Stimulated activated CD4-positive, alpha-beta T cell treated with anti-CD3 and anti-CD28 coated beads, Interleukin-15, amount 100 ng/mL, for 24 hours (primary cell): ENCODE measurements at places on chromosomes 16 and 17.

DNA sequence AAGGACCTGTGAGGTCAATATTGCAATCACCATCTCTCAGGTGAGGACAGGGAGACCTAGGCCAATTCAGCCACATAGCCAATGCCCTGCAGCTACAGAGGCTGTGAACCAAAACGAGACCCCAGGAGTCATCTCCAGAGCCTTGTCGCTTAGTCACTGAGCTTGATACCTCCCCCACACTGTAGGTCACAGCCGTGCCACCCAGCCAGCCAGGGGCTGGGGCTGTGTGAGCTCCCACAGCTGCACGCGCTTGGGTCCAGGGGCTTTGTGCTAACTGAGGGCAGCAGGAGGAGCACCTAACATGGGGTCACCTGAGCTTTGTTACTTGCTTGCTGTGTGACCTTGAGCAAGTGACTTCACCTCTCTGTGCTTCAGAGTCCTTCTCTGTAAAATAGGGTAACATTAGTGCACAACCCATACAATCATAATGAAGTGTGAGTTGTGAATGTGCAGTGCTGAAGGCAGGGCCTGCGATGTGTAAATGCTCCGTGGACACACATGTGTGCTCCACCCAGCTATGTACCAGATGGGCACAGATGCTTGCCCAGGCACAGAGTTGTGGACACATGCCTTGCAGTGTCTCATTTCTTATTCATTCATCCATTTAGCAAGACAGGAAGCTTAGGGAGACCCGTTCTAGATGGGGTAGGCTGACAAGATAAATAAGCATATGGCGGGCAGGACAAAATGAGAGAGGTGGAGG, 25.9 kb downstream of the SBK1 start:
- no peak for DNase-seq

DNA sequence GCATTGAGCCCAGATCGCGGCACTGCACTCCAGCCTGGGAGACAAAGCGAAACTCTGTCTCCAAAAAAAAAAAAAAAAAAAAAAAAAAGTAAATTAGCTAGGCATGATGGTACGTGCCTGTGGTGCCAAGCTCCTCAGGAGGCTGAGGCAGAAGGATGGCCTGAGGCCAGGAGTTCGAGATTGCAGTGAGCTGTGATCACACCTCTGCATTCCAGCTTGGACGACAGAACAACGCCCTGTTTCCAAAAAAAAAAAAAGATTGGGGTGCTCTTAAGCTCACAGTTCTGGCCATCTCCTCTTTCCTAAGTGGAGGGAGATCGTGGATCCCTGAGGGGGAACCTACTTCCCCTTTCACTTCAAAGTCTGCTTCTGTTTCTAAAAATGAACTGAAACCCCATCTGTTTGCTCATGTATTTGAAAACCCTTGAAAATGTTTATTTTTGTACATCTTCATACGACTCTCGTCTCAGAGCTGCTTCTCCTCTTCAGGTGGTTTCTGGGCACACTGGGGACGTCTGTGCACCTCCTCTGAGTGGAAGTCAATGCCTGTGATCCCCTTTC, 138.8 kb downstream of the PRKCA start:
- no peak for DNase-seq

GRCh38 chr17:77493901-77494663, 353.3 kb downstream of the SEC14L1 start:
- DNase-seq = no peak

DNA sequence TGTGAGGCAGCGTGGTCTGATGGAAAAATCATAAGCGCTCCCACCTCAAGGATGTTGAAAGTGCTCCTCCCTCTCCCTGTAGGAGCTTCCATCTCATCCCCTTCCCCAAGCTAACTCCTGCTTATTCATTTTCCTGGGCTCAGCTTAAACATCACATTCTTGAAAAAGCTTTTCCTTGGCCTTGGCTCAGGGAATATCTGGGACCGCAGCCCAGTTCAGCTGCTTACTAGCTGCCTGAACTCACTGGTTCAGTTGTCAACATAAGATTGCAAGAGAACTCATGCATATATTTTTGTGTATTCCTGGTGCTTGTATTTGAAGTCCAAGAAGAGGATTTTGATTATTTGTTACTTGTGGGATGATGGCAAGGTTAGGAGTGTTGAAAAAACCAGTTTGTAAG, 91.5 kb downstream of the UTP18 start:
- no peak for DNase-seq

GRCh38 chr16:84254062-84254461, 14.2 kb upstream of the KCNG4 start:
- no peak for DNase-seq

DNA sequence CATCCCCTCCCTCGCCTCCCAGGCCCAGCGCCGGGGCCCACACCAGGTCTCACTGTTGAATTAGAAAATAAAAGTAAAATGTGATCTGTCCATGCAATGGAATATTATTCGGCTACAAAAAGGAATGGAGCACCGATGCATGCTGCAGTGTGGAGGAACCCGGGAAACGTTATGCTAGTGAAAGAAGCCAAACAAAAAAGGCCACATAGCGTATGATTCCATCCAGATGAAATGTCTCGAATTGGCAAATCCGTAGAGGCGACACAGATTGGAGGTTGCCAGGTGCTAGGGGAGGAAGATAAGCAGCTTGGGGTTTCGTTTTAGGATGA, 972 bp upstream of the ADCY9 start:
- no peak for DNase-seq

GRCh38 chr17:62631936-62632924, 4.8 kb downstream of the MRC2 start:
- DNase-seq = no peak

DNA sequence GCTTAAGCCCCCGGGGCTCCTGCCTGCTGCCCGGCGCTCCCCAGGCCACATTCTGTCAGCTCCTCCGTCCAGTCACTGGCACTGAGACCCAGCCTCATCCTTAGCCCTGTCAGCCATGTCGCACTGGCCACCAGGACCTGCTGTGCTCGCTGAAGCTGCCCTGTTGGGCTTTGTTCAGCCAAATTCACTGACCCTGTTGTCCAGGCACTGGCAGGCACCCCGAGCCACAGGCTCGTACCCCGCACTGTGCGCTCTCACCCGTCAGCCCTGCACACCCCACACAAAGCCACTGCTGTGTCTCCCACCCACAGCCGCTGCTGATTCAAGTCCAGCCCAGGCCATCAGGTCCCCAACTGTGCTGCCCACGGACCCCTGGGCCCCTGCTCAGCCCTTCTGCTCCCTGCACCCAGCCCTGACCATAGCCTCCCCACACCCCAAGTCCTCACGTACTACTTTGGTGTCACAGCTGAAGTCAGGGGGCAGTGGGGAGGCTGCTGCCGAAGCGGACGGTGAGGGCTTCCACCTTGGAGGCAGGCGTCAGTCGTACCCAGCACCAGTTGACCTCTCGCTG, 131.5 kb upstream of the CHMP6 start:
- no peak for DNase-seq

- no peak for DNase-seq
Observed at GRCh38 chr17:40374821-40375498, 10.4 kb upstream of the GJD3 start.

DNA sequence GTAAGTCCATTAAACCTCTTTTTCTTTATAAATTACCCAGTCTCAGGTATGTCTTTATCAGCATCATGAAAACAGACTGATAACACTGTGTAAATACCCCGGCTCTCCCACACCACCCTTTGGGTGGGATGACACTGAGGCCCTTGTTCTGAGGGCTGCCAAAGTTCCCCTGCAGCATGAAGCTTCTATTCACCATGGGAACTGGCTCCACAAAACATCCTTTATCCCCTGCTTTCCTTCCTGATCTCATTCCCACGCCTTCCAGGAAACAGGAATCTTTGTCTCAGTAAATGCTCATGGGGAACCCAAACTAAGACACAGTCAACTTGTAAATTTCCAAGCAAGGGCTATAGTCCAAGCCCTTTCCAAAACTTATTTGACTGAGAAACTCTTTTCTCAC, 88.4 kb downstream of the ABCC12 start:
- no peak for DNase-seq

GRCh38 chr16:83109490-83110125, 482.8 kb downstream of the CDH13 start:
- DNase-seq = no peak

DNA sequence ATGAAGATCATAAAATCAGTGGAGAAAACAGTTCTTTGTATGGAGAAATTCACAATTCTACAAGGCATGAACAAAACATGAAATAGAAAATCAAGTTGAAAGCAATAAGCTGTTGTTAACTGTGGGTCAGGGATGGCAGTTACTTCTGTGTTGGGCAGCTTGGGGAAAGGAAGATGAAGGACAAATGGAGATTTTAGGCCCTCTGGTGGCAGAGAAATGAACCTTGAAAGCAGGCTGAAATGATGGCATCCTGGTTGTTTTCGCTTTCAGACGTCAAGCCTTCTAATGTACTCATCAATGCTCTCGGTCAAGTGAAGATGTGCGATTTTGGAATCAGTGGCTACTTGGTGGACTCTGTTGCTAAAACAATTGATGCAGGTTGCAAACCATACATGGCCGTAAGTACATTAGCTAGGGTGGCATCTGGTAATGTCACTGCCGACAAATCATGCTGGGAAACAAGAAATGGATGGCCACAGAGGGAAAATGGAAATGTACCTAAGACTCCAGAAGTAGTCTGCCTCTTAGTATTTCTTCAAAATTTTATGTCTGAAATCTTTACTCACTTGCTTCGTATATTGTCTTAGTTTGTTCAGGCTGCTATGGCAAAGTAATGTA, 108.9 kb downstream of the MAP2K6 start:
- DNase-seq = no peak

GRCh38 chr16:20937736-20938135, 37.2 kb downstream of the LYRM1 start:
- no peak for DNase-seq

DNA sequence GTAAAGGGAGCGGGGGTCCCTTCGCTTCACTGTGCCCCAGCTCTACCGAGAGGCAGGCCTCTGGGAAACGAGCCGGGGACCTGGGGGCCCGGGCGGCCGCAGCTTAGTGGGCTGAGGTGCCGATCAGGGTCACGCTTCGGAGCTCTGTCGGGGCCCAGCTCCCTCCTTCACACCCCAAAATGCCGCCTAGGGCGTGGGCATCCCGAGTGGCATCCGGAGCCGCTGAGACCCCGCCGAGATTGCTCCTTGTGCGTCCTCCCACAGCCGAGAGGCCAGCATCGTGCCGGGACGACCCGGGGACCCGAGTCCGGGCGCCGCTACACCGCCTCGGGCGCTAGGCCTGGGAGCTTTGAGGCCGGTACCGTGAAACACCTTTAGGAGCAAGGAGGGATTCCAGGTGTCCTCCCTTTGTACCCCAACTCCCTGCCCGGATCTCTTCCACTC, 1.3 kb downstream of the SALL1 start:
- no peak for DNase-seq

DNA sequence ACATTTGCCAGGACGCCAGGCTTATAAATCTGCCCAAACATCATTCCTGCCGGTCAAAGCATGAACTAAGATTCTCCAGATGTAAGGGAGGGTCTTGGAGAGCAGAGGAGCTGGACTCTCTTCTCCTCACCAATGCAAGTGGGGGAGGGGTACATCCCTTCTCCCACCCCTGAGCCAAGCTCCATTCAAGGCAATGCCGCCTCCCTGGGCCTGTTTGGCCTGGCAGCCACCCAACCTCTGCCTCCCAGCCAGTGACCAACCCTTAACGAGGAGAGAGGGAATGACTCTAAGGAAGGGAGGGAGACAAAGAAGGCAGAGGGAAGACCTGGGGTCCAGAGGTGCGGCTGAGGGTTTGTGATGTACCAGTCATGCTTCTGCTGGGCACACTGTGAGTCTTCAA, 13.8 kb downstream of the C17orf50 start:
- no peak for DNase-seq

DNA sequence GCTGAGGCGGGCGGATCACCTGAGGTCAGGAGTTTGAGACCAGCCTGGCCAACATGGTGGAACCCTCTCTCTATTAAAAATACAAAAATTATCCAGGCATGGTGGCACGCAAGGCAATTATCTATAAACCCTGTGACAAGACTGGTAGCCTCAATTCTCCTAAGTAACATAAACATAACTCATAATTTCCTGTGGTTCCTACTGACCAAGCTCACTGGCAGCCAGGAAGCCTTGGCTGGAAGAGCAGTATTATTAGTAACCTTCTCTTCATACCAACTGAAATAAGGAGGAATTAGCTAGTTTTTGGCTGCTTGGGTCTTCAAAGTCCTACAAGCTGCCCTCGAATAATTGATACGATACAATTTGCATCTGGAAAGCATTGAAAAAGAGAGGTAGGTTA, 31.6 kb upstream of the LRRC37A3 start:
- no peak for DNase-seq

- no peak for DNase-seq
Observed at GRCh38 chr17:1766382-1767135, 4.7 kb downstream of the SERPINF1 start.

DNA sequence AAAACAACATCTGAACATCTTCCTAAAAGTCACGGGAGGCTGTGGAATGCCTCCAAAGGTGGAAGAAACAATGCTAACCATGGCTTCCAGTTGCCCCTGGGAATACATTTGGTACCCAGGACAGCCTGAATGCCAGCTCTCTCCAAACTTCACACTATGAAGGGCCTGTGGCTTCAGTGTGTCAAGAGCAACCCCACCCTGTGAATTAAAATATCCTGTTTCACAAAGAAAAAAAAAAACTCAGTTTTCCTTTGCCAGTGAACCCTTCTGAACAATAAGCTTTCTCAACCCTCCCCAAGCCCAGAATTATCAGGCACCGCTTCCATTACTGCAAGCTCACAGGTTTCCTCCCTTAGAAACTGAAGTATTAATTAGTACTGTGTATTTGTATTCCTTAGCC, 69.8 kb downstream of the SLC39A11 start:
- DNase-seq = no peak

DNA sequence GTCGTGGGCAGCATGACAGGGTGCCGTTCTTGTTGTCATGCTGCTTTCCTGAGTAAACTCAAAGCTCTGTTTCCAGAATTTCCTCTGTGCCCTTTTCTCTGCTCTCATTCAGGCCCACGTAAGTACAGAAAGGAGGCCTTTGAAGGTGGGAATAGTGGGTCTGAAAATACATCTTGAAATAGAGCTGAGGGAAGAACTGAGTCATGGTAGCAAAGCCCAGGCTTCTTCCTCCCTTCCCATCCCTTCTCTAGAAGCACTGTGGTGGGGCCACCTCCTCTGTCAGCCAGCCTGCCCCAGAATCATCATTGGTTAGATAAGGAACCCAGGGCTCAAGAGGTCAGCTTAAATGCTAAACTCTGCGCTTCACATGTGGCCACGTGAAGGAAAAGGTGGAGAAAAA, 9.4 kb downstream of the CTRL start:
- no peak for DNase-seq
